ENCODE measurements at places on chromosomes 12 and 14. TPM values are rescaled to one million over a fixed set of nuclear protein-coding genes. Genes with fewer than 3 reads are reported as not detected.
A peak's percentile ranks its signal among the peaks of the same experiment; 100 is the strongest.

DNA sequence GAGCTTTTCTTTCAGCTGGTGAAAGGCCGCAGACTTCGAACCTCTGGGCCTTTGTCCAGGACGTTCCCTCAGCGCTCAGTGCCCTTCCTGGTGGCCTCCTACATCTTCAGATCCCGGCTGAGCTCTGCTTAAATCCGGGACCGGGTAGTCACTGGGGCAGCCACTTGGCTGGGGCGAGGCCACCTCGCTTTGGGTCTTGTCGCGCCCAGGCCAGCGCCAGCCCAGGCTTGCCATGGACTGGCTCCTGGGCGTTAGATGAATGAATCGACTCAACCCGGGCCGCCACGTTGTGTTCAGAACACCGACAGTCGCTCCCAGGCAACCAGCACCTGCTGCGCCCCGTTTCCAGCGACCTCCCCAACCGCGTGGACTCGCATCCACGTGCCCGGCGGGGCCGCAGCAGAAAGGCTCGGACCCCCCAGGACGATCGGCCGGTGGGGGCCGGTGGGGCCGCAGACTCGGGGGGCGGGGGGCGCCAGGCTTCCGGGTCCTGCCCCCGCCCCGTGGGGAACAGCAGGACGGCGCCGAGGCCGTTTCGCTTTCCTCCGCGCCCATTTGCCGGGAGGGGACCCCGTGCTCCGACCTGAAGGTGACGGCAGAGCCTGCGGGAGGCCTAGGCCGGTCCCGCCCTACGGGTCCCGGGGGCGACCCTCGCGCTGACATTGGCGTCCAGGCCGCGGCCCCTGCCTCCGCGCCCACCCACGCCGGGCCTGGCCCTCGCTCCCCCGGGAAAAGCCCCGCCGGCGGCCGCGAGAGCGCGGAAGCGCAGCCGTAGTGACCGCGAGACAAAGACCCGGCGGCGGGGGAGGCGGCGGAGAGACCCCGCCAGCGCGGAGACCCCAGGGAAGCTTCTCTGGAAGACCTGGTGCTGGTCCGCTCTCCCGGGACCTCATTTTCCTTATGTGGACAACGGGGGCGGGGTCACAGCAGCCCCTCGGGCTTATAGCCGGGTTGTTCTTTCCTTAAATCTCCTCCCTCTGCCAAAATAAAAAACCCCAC lies 37.3 kb upstream of the RCOR1 start:
- H3K27ac ChIP-seq, result peak overlapping the region; percentile 78
- peaks cover 11% of the 10 kb centered on the region for H3K4me1 ChIP-seq
- no peaks in the 10 kb centered on the region for H3K27me3 ChIP-seq
- H3K36me3 ChIP-seq, result no peaks in the 10 kb centered on the region
- peak; percentile 90 for DNase-seq
- peak overlapping the region; percentile 69 for H3K4me3 ChIP-seq

Gene MUCL1
- not detected for total RNA-seq

Gene LRRC10
- not detected for total RNA-seq

DNA sequence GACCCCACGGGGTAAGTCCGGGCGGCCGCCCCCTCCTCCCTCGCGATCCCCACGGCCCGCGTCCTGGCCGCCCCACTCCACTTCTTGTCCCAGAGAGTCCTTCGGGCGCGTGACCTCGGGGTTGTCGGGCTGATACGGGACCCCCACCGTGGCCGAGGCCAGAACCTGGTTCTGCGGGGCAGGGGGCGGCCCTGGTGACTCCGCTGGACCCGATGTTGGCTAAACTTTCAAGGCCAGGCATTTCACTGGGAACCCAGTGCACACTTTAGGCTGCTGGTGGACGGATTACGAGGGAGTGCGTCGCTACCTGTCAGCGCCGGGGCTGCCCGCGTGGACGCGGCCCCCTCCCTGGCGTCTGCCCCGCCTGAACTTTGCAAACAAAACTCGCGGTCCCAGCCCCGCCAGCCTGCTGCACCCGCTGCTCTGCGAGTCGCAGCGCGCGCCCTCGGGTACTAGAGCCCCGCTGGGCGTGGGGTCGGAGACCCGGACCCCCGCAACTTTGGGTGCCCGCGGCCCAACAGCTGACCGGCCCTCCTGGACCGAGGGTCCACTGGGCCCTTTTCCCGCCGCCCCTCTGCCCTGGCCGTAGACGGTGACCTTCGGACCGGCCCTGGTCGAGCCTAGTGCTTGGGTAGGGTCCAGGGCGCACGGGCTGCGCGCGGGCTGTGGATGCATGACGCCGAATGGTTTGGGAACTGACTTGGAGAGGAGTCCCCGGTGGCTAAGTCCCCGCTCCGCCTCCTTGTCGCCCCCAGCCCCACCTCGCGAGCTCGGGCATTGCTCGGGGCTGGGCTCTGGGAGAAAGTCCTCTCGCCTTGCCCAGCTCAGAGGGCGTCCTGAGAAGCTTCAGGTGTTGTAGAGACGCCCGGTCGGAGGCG lies 624 bp downstream of the RIN3 start:
- no peak for DNase-seq
- no peaks in the 10 kb centered on the region for H3K27me3 ChIP-seq
- H3K4me1 ChIP-seq, result peaks cover 43% of the 10 kb centered on the region
- H3K27ac ChIP-seq, result peak overlapping the region; percentile 95
- H3K4me3 ChIP-seq, result peak overlapping the region; percentile 92
- no peaks in the 10 kb centered on the region for H3K36me3 ChIP-seq

DNA sequence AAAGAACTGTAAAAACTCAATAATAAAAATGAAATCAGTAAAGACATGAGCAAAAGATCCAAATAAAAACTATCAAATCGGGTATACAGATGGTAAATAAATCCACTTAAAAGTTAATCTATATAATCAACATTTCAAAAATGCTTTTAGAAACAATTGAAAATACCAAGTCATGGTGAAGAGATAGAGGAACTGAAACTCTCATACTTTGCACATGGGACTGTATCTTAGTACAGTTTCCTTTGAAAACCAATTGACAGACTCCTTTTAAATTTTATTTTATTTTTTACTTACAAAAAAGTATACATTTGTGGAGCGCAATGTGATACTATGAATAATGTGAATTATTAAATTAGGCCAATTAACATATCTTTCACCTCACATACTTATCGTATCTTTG lies 98.6 kb upstream of the FAR2 start:
- no peaks in the 10 kb centered on the region for H3K27me3 ChIP-seq
- no peaks in the 10 kb centered on the region for H3K36me3 ChIP-seq
- DNase-seq, result no peak
- H3K27ac ChIP-seq, result no peak overlapping the region
- no peak overlapping the region for H3K4me3 ChIP-seq

Gene PKP2
- total RNA-seq, result 14.6 TPM

GRCh38 chr14:104600805-104601204 lies 3.8 kb downstream of the TMEM179 start:
- no peaks in the 10 kb centered on the region for H3K27me3 ChIP-seq
- H3K36me3 ChIP-seq, result no peaks in the 10 kb centered on the region
- H3K4me3 ChIP-seq, result no peak overlapping the region

- H3K36me3 ChIP-seq, result no peaks in the 10 kb centered on the region
- H3K27ac ChIP-seq, result no peak overlapping the region
- H3K27me3 ChIP-seq, result no peaks in the 10 kb centered on the region
Observed at GRCh38 chr12:98883231-98883630, 238.1 kb downstream of the APAF1 start.

DNA sequence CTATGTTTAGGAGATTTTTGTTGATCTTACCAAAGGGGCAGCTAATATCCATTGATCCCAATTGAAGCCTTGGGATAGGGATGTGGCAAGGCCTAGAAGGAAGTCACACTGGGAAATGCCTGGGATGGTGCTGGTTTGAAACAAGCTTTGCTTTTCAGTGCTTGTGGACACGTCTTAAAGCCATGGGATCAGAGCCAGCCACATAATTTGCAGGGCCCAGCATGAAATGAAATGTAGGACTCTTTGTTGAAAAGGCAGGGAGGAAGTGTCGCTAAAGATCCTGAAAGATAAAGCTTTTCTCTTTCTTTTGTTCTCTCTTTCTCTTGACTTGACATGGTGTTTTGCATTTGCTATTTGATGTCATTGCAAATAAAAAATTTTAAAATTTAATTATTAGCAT lies 5.0 kb downstream of the TTC9 start:
- no peaks in the 10 kb centered on the region for H3K27me3 ChIP-seq
- peaks cover 23% of the 10 kb centered on the region for H3K4me1 ChIP-seq
- DNase-seq, result no peak
- H3K27ac ChIP-seq, result no peak overlapping the region
- H3K4me3 ChIP-seq, result no peak overlapping the region
- no peaks in the 10 kb centered on the region for H3K36me3 ChIP-seq

DNA sequence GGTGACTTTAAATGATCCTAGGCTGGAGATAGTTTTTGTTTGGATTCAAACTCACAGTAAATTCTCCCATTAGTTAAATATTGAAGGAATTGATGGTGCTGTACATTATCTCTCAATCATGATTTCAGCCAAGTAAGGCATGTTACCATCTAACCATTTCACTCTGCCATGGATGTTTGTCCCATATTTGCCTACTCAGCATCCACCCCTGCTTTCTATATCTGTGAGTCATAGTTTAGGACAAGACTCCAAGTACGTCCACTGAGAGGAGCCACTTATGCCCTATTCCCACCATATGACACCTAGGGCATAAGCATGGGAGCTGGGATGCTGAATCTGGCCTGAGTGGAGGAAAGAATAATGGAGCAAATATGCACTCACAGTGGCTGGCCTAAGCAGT lies 155.2 kb downstream of the RPL10L start:
- H3K27me3 ChIP-seq, result no peaks in the 10 kb centered on the region
- DNase-seq, result no peak
- no peaks in the 10 kb centered on the region for H3K36me3 ChIP-seq
- no peak overlapping the region for H3K27ac ChIP-seq

DNA sequence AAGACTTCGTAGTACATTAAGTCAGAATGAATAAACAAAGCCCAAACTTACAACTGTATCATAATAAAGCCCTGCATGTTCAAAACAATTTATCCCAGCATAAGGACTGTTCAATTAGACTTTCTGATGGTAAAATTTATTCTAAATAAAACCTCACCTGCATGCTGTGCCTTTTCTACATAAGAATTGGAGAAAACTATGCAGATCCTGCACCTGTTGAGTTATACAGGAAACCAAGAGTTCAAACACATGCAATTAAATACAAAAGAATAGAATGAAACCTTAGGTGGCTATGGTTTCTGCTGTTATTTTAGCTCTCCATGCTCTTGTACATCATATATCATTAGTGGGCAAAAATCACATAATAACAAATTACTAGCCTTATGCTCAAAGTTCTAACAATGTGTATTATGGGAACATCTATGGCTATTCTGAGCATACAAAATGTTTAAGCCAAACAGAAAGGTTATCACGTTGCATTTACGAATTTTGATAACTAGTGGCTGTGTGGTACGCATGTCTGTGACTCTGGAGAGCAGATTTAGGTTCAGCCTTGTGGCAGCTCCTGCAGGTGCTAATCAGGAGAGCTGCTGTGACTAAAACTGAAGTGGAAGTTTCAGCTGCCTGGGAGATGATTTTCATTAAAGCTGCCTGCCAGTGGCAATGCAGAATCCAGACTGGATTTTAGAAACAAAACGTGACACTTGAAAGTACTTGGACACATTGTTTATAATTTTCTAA lies 36.1 kb upstream of the LRFN5 start:
- no peak overlapping the region for H3K27ac ChIP-seq
- no peak for DNase-seq
- no peaks in the 10 kb centered on the region for H3K36me3 ChIP-seq
- H3K27me3 ChIP-seq, result no peaks in the 10 kb centered on the region

Gene TBX5
- total RNA-seq, result 12.3 TPM

- peaks cover 13% of the 10 kb centered on the region for H3K36me3 ChIP-seq
- H3K4me3 ChIP-seq, result no peak overlapping the region
- no peak overlapping the region for H3K27ac ChIP-seq
- no peak for DNase-seq
- no peaks in the 10 kb centered on the region for H3K27me3 ChIP-seq
Observed at GRCh38 chr14:45094275-45094674, 10.4 kb downstream of the PRPF39 start.

Measured in upper lobe of left lung (tissue), 6 donors.